ENCODE measurements at places on chromosomes 13 and 19.

- peak; percentile 70 for DNase-seq
Measured at GRCh38 chr13:27830010-27830409, 37.7 kb downstream of the GSX1 start.

GRCh38 chr13:77817521-77817920 is 101.1 kb downstream of the EDNRB start:
- DNase-seq: no peak

GRCh38 chr13:101930331-101930730 is 471.5 kb downstream of the FGF14 start:
- DNase-seq: no peak

- DNase-seq: peak; percentile 24
Measured at GRCh38 chr19:47363758-47364531, 14.8 kb downstream of the DHX34 start.

GRCh38 chr13:27309401-27309958 is 38.9 kb downstream of the RASL11A start:
- no peak for DNase-seq

DNA sequence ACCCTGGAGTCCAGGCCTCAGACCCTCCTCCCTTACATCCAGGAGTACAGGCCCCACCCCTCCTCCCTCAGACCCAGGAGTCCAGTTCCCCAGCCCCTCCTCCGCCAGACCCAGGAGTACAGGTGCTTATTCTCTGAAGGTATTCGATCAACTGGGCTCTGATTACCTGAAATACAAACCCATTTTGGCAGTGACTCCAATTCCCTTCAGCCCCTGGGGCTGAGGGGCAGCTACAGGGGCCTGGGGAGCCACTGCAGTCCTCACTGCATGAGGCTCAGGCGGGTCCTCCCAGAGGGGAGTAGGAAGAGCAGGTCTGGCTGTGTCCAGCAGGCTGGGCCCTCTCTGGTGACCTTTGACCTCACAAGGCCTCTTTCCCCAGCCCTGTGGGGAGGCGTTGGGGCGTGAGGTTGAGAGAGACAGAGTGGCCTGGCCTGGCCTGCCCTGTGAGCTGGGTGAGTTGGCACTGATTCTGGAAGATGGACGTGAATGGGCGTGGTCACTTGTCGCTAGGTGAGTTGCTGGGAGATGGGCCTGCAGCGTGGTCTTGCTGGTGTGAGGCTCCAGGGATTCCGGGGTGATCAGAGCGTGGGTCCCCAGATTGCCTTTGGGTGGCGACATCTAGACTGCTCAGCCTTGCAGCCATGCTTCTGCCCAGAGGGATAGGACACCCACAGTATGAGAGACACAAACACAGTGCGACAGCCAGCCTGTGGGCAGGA is 3.1 kb downstream of the BCAT2 start:
- DNase-seq: no peak
